GM18507 (cell line): ENCODE measurements at places on chromosomes 4 and X.

DNA sequence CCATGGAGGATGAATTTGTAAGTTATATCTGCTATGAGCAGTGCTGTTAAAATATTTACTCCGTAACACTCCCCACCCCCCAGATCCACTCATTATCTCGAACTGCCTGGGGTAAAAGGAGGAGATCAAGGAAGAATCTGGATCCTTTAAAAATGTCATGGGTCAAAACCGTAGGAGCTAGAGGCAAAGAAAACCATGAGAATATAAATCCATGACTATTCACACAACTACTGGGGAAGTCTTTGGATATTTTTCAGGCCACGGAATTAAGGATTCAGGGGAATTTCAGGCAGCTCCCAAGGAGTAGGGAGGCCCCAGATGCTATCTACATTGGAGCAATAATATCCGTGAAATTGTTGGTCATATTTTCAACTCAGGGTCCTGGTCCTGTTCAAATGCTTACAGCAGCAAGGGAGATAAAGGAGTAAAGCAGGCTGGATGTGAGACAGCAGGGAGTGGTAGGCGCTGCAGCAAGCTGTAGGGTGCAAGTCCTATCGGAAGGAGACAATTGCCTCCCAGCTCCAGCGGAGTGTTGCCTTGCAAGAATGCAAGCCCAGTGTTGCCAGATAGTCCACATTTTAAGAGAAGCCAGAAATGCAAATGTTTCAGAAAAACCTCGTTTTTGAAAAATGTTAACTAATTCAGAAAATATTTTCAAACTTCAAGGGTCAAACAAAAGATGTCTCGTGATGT lies 116.2 kb upstream of the KIT start:
- no peak for DNase-seq

GRCh38 chr4:79442422-79442821 lies 34.4 kb upstream of the GK2 start:
- no peak for DNase-seq

DNA sequence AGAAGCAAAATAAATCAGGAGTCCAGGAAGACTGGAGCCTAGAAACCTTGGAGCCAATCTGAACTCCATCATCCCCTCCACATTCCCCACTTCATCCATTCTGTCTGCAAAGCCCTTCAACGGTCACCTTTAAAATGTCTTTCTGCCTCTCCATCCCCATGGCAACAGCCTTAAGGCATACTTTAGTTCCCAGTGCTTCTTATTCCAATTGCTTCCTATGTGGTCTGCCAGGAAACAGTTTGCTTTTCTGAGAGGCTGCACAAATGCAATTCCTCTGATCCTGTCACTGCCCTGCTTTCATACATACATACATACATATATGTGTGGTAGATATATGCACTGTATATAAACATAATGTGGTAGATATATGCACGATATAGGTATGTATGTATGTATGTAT lies 786 bp upstream of the MAGEH1 start:
- no peak for DNase-seq

GRCh38 chr4:25874655-25875054 lies 11.9 kb upstream of the SEL1L3 start:
- DNase-seq: no peak

DNA sequence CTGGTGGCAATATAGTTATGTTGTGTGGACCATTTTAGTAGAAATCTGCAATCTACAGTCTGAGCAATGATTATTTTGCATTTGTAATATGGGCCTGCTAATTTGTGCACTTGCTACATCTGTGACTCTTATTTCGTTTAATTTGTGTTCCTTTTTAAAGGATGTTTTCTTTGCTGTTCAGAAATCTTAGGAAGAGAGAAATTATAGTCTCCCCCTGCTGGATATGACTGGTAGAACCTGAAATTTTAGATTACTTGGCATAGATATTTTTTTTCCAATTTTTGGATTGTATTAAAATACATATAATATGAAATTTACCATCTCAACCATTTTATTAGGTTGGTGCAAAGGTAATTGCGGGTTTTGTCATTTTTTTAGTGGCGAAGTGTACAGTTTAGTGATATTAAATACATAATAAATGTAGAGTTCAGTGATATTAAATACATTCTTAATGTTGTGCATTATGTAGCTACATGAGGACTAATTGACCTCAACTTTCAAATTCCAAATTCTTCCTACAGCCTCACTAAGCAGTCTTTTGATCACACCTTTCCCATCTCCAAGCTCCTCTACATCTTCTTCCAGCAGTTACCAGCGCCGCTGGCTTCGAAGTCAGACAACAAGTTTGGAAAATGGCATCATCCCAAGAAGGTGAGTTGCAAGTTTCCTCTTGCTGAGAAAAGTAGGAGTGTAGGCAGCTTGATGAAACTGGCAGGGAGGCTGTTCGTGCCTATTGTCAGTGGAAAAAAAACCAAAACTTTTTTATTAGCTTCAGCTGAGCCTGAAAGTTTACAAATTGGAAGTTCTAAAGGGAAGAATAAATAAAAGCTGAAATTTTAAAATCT lies 82.2 kb downstream of the FNIP2 start:
- no peak for DNase-seq

DNA sequence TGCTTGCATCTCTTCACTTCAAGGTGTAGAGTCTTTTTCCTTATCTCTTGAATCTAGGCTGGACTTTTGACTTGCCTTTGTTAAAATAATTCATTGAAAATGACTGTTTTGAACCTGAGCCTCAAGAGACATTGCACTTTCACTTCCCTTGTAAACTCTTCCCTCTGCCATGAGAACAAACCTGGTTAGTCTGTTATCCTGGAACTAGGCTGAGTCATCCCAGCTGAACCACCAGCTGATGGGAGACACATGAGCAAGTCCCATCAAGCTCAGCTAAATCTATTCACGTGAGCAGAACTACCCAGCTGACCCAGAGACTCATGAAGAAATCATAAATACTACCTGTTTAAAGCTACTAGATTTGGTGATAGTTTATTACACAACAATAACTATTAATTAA lies 202.3 kb upstream of the CENPE start:
- no peak for DNase-seq
